Suppressor macrophage (primary cell): ENCODE measurements at places on chromosomes 2 and 18.

DNA sequence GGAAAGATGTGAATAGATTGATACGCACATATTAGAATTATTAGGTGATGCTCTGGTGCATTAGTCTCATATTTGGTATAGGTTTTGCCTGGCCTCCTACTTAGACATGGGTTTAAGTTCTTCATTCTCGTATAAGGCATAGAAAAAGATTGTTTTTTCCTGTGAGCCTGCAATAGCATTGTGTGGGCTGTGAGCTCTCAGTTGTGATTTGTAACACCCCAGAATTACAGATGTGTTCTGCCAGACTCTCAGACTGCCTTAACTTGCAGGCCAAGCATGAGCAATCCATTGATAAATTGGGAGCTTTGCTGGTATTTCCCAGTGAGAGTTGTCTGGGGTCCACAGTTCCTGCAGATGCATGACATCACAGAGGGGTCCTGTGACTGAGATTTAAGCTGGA, 95.7 kb downstream of the MAPRE2 start:
- no peak for DNase-seq

DNA sequence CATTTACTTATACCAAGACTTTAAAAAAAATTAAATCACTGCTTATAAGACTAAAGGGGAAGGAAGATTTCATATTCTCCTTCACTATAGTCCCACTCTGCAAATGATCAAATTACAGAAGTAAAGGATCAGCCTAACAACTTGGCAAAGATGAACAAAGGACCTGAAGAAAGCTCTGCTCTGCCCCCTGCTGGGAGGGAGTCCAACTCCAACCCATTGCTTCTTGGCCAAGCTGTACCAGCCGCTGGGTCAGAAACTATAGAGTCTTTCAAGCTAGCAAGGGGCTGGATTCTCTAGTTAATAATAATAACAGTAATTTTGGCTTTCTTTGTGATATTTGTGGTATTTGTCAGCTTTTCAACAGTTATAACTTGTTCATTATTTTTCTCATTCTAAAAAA, 927.0 kb upstream of the CRIM1 start:
- DNase-seq, result peak; percentile 59

- no peak for DNase-seq
Observed at GRCh38 chr2:28400419-28400818, 7.8 kb downstream of the FOSL2 start.

- DNase-seq, result no peak
Observed at GRCh38 chr2:154242687-154243086, 371.0 kb downstream of the GALNT13 start.

GRCh38 chr2:239856620-239857285, 168.4 kb downstream of the NDUFA10 start:
- no peak for DNase-seq

- no peak for DNase-seq
Observed at GRCh38 chr2:216464104-216464720, 34.4 kb upstream of the RPL37A start.

DNA sequence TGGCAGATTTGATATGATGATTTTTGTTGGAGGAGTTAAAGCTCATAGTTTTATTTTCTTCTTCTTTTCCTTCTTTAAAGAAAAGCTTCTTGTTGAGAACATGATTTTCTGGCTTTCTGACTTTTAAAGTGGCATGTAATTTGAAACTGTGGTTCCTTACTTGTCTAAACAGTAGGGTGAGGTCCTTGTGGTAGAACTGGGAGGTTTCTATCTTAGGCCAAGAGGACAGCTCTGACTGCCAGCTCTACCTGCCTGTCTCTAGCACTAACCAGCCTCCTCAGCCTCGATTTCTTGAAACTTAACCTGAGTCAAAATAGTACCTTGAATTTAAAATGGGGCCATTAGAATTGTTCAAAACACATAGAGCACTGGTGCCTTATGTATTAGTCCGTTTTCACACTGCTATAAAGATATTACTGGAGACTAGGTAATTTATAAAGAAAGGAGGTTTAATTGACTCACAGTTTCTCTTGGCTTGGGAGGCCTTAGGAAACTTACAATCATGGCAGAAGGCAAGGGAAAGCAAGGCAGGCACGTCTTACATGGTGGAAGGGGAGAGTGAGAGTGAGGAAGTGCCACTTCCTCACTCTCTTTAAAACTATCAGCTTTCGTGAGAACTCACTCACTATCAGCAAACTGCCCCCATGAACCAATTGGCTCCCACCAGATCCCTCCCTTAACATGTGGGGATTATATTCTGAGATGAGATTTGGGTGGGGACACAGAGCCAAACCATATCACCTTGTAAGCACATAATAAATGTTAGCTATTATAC, 119.0 kb downstream of the CERS6 start:
- DNase-seq, result no peak

DNA sequence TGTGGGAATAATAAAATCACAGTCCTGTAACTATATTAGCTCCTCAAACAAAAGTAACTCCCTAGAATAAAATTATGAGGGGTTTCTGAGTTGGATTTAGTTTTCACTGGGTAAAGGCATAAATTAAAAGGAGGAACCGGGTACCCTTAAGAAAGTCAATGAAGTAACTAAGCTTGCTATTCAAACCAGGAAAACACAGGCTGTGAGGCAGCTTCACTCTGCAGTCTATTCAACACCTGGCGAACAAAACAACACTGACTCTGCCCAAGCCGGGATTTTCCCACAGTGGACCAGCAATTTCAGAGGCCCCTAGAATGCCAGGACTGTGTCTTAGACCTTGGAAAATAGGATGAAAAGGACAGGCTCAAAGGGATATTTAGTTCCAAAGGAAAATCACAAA, 24.6 kb upstream of the CREB1 start:
- DNase-seq, result no peak

- no peak for DNase-seq
Observed at GRCh38 chr2:1625281-1626001, 118.9 kb downstream of the PXDN start.

GRCh38 chr2:50345701-50346591, 686.0 kb downstream of the NRXN1 start:
- DNase-seq, result no peak

GRCh38 chr2:117411983-117412382, 402.5 kb upstream of the DDX18 start:
- DNase-seq, result no peak

DNA sequence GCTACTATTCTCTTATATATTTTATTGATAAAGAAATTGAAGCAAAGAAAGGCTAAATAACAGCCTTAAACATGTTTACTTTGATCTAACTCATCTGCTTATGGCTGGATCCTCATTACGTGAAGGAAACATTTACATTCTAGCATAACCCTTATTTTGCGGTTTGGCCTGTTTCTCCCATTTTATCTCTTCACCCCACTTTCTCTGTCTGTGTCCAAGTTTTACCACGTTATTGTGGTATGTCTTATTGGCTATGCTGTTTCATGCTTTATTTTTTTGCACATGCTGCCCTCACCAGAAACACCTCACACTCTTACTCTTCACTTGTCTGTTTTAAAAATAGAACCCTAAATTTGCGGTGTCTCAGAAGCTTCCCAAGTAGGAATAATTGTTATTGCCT, 78.5 kb downstream of the RPIA start:
- DNase-seq, result no peak

- no peak for DNase-seq
Observed at GRCh38 chr2:121735518-121736074, 1.1 kb downstream of the NIFK start.

- no peak for DNase-seq
Observed at GRCh38 chr2:73888388-73888787, 4.4 kb upstream of the ACTG2 start.

- no peak for DNase-seq
Observed at GRCh38 chr2:120896901-120897300, 161.2 kb downstream of the GLI2 start.

DNA sequence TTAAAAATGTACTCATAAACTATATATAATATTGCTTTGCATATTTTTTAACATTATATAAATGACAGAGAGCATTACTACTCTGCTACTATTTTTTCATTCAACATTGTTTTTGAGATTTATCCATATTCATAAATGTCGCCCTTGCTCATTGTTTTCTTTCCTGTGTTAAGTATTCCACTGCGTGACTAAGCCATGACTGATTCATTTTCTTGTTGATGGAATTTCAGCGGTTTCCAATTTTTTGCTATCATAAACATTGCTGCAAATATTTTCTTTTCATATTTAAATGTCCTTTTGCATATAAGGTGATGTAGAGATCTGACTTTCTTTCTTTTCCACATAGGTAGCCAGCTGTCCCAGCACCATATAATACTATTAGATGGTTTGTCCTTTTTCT, 57.6 kb downstream of the SFXN5 start:
- DNase-seq, result no peak

DNA sequence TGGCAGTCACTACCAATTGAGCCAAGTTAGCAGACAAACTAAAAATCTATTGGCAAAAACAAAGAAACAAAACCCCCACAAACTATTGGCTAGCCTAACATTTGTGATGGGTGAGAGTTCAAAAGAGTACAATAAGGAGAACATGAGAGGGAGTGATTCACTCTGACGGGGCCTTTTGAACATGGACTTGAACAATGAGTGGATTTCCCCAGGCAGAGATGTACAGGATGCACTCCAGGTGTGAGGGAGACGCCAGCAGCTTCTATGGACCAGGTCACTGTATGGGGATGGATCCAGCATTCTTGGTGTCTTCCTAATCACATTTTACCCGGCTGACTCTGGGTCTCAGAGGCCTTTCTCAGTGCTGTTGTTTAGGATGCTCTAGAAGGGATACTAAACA, 167.5 kb upstream of the SMAD2 start:
- no peak for DNase-seq

DNA sequence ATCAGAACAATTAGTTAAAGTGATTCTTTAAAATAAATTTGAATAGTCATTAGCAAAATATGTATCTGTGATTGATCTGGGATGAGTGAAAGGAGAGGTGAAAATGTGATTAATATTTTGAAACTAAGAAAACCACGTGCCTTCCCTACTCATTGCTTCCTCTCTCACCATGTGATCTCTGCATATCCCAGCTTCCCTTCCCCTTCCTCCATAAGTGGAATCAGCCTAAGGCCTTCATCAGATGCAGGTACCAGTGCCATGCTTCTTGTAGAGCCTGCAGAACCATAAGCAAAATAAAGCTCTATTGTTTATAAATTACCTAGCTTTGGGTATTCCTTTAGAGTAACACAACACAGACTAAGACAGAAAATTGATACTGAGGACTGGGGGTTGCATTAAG, 11.2 kb upstream of the STAT1 start:
- DNase-seq, result peak; percentile 33

DNA sequence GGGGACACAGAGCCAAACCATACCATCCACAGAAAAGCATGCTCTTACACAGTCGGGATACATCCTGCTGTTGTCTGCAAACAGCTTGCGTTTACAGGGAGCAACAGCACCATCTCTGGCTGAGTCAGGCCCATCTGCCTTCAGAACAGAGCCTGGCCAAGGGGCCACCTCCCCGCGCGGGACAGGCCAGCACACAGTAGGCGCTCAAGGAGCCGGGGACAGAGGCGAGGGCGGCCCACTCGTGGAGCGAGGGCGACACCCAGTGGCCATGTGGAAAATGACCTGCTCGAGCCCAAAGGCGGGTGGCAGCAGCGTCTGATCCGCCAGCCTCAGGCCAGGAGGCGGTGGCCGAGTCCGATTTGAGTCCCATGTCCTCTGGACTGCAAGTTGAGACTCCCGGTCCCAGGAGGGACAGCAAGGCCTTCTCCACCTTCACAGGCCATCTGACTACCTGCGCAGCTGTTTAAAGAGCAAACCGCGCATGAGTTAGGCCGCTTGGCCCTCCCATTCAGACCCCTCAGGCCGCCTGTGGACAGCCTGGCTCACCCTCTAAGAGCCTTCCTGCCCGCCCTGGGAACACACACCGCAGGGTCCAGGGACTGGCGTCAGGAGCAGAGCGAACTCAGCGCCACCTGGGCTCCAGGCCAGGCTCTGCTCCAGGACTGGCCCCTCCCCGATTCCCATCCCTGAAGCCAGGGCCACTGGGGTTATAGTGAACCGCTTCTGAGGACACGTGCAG, 38.3 kb downstream of the TTC32 start:
- peak; percentile 81 for DNase-seq

DNA sequence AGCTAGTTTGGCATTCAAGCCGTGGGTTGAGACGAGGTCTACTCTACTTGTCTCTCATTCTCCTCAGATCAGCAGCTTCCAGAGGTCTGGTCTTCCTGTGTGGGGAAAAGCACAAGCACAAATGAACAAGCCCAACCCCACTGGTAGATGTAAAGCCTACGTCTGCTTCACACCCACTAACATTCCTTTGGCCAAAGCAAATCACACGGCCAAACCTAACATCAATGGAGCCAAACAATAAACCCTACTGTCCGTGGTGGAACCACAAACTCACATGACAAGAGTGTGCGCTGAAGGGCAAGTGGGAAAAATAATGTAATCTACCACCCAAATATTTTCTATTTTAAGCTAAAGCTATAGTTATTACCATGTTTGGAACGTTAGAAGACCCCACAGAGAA, 179.3 kb upstream of the MGAT5 start:
- no peak for DNase-seq

DNA sequence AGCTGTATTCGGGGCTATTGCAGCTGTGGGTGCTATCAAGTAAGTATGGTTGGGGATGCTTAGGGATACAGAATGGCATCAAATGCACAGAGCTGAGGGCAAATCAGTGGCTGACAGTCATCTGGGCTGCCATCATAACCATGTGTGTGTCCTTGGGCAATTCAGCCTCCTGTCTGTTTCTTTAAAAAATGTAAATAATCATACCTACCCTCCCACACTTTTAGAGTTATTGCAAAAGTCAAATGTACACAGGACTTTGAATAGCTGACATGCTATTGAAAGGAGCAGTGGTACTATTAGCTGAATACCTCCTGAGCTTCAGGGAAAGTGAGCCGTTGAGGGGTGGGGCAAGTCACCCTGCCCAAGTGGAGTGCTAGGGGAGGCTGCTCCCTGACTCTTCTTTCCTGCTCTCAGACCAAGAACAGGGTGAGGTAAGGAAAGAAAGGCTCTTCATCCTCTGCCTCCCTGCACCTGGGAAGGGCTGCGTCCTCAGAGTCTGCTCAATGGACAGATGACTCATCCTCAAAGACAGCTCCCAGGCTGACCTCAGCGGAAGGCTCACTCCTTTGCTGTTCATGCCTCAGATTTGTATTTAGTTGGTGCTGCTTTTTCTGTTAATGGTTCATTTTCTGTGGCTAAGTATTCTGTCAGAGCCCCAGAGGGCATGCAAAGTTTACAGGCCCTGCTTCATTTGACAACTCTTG, 54.9 kb upstream of the BZW1 start:
- no peak for DNase-seq

DNA sequence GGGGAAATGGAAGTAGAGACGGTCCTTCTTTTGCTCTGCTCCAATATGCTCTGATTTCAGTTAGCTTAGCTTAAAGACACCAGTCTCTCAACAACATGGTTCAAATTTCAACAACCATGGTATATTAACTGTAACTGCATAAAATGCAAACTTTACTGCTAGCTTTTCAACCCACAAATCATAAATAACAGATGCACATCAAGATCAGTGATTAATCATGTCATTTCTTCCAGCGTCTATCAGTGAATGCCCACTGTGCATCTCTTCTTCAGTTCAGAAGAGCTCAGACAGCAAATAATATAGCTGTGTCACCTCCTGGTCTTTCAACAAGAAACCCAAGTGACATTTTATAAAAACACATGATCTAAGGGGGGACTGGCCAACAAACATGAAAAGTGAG, 12.6 kb downstream of the PECR start:
- no peak for DNase-seq
